ENCODE measurements at places on chromosomes 13 and 19.

DNA sequence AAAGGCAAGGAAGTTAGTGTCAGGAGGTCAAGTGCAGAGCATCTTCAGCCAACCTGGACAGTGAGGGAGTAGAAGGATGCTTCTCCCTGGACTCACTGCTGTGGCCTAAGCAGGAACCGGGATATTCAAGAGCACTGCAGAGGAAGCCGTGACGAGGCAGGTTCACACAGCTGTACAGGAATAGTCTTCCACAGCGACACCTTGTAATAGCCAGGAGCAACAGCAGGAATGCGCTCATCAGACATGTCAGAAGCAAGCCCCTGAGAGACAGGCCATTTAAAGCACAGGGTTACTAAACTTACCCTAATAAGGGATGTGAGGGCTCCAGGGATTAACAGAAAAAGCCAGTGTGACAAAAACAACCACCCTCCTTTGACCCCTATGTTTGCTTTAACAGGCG, 3.5 kb upstream of the MED26 start:
- DNase-seq, result no peak

- peak; percentile 8 for DNase-seq
These were observed 23.0 kb downstream of the ZNF568 start for GRCh38 chr19:36939153-36939552.

DNA sequence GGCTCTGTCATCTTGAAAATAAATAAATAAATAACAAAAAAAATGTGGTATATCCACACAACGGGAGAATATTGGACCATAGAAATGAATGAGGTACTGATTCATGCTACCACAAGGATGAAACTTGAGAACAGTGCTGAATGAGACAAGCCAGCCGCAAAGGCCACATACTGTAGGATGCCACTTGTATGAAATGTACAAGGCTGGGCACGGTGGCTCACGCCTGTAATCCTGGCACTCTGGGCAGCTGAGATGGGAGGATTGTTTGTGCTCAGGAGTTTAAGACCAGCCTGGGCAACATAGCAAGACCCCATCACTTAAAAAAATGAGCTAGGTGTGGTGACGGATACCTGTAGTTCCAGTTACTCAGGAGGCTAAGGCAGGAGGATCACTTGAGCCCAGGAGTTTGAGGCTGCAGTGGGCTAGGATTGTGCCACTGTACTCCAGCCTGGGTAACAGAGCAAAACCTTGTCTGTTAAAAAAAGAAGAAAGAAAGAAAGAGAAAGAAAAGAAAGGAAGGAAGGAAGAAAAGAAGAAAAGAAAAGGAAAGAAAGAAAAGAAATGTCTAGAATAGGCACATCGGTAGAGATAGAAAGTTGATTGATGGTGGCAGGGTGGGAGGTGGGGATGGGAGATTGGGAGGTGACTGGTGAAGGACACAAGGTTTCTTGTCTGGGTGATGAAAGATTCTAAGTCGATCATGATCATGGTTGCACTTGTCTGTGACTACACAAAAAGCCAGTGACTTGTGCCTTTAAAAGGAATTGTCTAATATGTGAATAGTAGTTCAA, 20.3 kb downstream of the HPN start:
- no peak for DNase-seq

DNA sequence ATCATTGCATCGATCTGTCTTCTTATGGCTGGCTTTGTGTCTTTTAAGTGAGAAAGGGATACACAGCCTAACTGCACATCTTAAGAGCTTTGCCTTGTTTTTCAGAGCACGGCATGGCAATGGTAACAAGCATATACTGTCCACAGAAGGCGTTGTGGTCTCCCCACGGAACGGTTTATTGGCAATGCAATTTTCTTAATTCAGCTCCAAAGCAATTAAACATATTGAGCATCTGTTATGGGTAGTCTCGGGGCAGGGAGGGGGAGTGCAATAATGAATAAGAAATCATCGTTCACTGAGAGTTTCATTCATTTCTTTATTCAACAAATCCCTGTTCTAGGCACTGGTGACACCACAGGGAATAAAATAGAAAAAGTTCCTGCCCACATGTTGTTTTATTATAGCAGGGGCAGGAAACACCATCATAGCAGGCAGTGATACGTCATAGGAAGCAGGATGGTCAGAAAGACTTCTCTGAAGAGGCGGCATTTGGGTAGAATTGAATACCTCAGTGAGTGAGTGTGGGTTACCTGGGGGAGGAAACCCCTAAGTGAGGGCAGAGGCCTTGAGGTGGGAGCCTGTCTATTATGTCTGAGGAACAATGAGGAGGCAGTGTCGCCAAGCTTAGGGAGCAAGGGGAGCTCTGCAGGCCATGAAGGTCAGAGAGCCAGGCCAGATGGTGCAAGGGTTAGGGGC, 185.7 kb upstream of the KL start:
- no peak for DNase-seq

DNA sequence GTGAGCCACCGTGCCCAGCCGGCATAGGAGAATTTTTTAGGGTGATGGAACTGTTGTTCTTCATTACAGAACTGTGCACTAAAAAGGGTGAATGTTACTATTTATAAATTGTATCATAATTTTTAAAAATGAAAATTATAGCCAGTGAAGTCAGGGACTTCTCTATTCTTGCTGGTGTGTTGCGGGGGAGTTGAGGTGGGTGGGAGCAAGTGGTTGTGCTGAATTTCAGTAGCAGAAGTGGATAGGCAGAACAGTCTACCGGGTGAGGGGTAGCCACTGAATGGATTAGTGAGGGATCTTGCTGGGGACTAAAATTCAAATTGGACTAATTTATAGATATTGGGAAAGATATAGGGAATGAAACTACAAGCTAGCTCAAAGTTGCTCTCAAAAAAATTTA, 74.0 kb downstream of the CAB39L start:
- DNase-seq, result no peak

DNA sequence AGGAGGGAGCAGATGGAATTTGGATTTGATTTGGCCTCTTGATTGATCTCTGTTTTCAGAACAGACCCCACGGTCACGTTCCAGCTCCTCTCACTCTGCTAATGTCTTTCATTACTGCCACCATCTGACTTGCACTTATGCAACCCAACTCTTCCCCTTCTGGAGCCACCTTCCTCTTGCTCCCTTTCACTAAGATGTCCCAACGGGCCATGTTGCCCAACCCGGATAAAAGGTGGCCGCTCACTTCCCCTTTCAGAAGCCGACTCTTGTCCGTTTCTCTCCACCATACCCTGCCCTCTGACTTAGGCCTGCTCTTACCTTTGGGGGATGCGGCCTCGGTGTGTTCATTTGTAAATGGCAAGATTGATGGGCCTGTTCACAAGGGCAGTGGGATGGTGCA, 27.4 kb upstream of the CYP4F8 start:
- no peak for DNase-seq

DNA sequence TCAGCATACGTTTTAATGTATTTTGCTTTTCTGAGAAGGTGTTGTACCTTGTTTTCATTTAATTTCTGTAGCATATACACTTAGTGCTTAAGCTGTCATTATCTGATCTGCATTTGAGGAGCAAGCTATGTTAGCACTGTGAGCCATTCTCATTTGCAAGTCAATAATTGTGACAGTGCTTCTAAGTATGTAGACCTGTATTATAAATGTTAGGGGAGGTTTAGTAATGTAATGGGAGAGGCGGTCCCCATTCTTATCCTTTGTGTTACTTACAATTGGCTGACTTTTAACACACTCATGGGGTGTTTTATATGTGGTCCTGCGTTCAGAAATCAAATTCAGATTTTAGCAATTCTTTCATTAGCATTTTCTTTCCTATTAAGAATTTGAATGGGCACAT, 90.2 kb downstream of the GPC6 start:
- no peak for DNase-seq

DNA sequence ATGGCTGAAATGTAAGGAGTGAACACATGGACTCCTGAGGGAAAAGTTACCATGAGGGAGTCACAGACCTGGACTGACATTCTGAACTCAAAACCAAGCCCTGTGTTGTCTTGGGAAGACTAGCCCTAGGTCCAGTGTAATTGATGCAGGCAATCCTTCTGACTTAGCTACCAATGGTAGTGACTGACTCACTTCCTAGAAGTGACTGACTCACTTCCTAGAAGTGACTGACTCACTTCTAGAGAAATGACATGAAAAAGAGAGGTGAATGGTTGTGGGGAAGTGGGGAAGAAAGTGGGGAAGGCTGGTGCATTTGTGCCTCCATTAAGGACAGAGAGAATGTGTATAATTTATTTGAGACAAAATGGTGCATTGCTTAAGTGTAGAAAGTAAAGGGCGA, 49.9 kb downstream of the EDNRB start:
- DNase-seq, result no peak

DNA sequence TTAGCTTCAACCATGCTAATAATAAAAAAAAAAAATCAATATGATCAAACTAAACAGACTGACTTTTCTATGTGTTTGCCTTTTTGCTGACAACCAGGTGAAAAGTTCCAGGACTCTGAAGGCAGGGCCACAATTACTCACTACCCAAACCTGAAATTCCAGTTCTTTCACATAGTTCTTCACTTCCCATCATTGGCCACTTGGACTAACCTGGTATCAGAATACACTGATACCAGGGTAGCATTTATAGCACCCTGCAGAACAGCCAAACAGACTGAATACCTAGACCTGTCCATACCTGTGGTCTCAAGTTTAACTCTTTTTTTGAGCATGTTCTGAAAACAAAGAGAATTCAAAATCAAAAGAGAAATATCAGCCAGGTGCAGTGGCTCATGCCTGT, 25.1 kb downstream of the ELF1 start:
- no peak for DNase-seq

- no peak for DNase-seq
These were observed 50.2 kb downstream of the FLT3 start for GRCh38 chr13:28049880-28050875.

- no peak for DNase-seq
These were observed 60.7 kb downstream of the ZNF429 start for GRCh38 chr19:21566073-21566472.

GRCh38 chr13:44764302-44764692, 188.2 kb upstream of the TSC22D1 start:
- DNase-seq, result no peak

DNA sequence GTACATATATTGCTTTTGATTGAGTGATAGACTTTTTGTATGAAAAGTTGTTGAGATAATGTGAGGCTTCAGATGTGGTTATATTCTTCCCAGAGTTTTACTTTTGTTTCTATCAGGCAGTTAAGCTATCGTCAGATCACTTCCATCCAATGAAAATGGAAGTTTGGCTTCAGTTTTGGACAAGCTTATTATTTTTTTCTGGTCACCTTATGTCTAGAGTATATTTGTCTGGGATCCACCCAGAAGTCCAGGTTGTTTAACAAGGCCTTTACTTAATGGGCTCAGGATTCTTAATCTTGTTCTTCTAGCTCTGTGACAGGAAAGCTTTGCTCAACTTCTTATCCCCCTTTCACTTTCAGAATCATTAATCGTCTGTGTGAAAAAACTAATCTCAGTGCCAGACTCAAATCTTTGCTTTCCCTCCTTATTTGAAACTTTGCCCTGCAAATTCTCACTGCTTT, 150.9 kb downstream of the PDS5B start:
- peak; percentile 22 for DNase-seq

GRCh38 chr19:1263188-1263587, 5.9 kb upstream of the CIRBP start:
- no peak for DNase-seq

- DNase-seq, result no peak
These were observed 236.3 kb downstream of the OLFM4 start for GRCh38 chr13:53264751-53265385.

GRCh38 chr19:46631481-46631880, 4.5 kb downstream of the GNG8 start:
- no peak for DNase-seq

GRCh38 chr19:28312269-28312668, 900.7 kb downstream of the UQCRFS1 start:
- no peak for DNase-seq

DNA sequence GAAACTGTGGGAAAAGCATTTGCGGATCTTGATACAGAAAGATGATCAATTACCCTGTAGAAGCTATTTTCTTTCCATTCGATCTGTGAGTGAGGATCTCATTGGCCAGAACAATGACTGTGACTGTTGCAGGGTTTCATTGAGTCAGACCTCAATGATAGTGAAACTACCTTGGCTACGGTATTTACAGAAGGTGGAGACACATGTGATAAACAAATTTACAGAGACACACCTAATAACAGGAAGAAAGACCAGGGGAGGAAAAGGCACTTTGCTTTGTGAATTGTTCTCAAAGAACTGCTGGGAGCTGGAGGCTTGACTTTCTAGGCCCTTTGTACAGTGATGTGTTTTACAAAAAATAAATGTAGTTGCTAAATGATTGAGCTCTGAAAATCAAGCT, 19.9 kb upstream of the ARGLU1 start:
- no peak for DNase-seq

- no peak for DNase-seq
These were observed 22.4 kb downstream of the RANBP3 start for GRCh38 chr19:5955636-5955935.

DNA sequence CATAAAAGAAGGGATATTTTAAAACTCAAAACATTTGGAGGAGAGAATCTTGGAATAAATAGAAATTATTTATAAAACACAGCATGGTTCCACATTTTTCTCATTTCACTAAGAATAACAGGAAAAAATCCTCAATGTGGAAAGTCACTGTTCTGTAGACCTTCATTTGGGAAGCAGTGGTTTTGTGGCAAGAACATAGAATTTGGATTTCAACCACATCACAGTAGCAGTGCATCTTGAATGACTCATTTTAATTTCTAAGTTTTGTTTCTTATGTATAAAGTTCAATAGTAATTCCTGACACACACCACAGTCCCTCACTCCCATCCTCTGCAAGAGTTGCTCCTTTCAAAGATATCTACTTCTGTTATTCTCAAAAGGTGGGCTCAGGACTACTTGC, 264.0 kb downstream of the ENOX1 start:
- no peak for DNase-seq

- no peak for DNase-seq
These were observed 226.1 kb downstream of the RFC3 start for GRCh38 chr13:34044041-34044440.

DNA sequence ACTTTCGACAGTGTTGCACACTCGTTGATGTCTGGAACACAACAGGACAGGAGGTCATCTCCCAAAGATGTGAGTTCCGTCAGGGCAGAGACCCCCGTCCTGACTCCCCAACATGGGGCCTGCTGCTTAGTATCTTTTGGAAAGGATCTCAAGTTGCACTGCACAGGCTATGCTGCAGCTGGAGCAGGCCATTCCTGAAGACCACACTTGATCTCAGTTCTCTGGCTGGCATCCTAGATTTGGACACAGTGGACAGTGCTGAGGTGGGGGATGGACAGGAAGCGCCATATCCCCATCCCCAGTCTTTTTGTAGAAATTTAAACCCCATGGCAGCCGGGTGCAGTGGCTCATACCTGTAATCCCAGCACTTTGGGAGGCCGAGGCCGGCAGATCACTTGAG, 5.9 kb downstream of the ADGRE2 start:
- DNase-seq, result no peak

GRCh38 chr13:57933606-57934005, 302.1 kb downstream of the PCDH17 start:
- DNase-seq, result no peak

- DNase-seq, result no peak
These were observed 47.6 kb downstream of the CEP89 start for GRCh38 chr19:32924200-32924599.

- no peak for DNase-seq
These were observed 21.9 kb downstream of the SMIM24 start for GRCh38 chr19:3458229-3459088.

GRCh38 chr19:8665468-8666213, 33.0 kb downstream of the ACTL9 start:
- DNase-seq, result no peak
